ENCODE measurements at places on chromosomes 16 and 17.

- peak; percentile 41 for DNase-seq
These were observed 240.6 kb upstream of the ZFHX3 start for GRCh38 chr16:73288520-73288919.

- DNase-seq: no peak
These were observed 69.1 kb downstream of the METRNL start for GRCh38 chr17:83148317-83149028.

DNA sequence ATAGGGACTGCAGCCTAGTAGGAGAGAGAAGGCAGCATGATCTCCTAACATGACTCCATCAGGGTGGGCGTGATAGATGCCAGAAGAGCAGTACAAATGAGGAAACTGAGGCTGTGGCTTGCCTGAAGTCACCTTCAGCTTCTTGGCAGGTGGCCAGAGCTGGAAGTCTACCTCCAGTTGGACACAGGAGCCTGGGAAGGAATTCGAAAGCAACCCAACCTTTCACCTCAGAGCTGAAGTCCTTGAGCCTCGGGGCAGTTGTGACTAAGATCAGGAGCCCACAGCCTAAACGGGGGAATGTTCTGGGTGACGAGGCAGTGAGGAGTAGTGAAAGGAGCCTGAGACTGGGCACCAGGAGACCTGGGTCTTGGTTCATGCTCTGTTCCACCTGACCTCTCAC is 9.4 kb upstream of the SLC52A1 start:
- DNase-seq: no peak

DNA sequence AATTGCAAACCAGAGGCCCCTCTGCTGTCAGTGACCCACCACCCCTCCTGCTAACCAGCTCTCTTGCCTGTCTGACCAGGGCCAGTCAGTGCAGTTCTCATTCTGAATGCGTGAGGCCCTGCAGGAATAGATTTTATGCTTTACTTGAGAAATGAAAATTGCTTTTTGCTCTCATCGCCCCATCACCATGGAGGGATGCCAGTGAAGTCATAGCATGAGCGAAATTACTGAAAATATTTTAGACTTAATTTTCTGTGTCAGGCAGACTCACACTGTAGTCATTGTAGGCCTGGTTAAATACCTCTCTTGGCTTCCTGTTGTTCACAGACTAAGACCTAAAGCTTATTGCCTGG is 490.5 kb upstream of the CDH5 start:
- peak; percentile 68 for DNase-seq

DNA sequence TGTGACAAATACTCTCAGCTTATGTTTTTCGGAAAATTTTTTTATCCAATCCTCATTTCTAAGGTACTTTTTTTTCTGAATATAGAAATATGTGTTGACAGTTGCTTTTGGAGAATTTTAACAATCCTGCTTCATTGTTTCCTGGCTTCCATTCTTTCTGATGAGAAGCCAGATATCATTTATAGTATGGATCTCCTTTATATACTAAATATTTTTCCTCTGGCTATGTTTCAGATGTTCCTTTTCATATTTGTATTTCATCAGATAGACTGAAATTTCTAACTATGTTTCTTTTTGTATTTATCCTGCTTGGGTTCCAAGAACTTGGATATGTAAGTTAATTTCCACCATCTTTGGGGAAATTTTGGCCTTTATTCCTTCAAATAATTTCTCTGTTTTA is 138.9 kb upstream of the CDH11 start:
- no peak for DNase-seq

DNA sequence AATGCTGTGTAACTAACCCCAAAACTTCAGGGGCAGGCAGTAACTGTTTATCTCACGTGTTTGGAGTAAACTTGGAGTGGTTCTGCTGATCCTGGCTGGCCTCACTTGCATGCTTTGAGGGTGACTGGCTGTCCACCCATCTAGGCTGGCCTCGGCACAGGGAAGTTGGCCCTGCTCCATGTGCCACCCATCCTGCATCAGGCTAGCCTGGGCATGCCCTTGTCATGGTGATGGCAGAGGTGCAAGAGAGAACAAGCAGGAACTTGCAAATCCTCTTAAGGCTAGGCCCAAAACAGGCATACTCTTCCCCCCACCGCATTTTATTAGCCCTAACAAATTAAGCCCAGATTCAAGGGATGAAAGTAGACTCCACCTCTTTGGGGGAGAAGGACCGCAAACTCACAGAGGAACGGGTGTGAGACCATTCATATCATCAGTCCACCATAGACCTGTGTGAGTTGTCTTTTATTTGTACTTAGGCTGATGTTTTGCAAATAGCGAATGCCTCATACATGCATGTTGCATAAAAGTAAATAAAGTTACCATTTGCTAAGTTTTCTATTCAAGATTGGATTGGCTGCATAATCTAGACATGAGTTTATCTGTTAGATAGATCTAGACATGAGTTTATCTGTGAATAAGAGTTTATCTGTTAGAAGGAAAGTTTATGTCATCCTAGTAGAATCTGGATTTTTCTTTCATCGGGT is 221.0 kb downstream of the CCDC182 start:
- no peak for DNase-seq

- DNase-seq: peak; percentile 39
These were observed 754 bp upstream of the SLFN11 start for GRCh38 chr17:35373984-35374765.

GRCh38 chr17:55648086-55648485 is 74.6 kb downstream of the TMEM100 start:
- DNase-seq: no peak

- DNase-seq: peak; percentile 81
These were observed 109.7 kb downstream of the C16orf95 start for GRCh38 chr16:87207509-87207908.

DNA sequence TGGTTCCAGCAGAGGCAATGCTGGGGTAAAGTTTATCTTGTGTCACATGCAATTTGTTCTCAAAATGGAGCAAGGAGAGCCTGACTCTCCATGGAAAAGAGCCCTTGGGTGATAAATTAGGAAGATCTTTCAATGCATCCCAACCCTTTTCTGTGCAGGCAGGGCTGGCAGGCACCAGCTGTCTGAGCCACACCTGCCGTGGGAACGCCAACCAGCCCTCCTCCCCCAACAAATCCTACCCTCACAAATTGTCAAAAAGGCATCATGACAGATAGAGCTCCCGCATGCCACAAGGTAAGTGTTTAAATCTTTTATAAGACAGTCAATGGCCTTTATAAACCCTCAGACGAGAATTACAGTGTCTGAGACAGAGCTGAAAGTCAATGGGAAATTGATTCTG is 418.5 kb upstream of the CDH5 start:
- peak; percentile 14 for DNase-seq

DNA sequence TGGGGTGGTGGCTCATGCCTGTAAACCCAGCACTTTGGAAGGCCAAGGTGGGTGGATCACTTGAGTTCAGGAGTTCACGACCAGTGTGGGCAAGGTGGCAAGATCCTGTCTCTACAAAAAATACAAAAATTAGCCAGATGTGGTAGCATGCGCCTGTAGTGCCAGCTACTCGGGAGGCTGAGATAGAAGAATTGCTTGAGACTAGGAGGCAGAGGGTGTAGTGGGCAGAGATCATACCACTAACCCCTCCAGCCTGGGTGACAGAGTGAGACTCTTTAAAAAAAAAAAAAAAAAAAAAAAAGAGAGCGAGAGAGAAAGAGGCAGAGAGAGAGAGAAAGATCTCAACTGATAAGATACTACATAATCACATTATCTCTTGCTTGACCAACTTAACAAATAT is 45.9 kb downstream of the KANSL1 start:
- no peak for DNase-seq

- DNase-seq: no peak
These were observed 66.4 kb downstream of the CMC2 start for GRCh38 chr16:80940069-80940856.

DNA sequence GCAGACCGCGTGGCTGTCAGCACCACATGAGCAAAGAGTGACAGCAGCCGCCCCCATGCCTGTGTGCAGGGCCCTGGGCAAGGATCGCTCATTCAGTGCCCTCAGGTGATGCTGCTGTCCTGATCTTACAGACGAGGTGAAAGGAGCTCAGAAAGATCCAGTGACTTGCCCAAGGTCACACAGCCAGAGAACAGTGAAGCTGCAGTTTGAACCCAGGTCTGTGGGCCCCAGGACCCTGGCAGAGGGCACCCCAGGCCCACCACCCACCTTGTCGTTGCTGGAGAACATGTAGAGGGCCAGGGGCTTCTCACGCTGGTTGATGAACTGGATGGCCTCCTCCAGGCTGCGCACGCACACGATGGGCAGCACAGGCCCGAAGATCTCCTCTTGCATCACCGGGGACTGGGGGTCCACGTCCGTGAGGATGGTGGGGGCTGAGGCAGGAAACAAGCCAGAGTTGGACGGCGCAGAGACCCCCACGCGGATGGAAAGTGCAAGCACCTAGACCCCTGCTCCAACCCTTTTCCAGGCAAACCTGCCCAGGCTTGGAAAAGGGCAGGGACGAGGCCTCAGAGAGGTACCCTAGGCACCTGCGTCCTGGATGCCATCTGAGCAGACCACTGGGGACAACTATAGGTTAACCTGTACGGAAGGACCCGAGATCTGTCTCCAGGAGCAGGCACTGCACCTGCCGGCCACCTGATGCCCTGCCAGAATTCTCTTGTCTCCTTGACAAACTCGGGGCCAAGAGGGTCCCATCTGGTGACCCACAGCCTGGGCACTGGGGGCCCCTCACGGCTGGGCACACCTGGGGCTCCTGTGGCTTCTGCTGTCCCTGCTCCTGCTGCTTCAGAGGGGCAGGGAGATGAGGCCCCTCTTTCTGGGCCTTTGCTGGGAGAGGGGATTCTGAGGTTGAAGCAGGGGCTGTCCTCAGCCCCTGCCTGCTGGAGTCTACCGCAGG is 8.6 kb downstream of the ALDH3A1 start:
- no peak for DNase-seq

DNA sequence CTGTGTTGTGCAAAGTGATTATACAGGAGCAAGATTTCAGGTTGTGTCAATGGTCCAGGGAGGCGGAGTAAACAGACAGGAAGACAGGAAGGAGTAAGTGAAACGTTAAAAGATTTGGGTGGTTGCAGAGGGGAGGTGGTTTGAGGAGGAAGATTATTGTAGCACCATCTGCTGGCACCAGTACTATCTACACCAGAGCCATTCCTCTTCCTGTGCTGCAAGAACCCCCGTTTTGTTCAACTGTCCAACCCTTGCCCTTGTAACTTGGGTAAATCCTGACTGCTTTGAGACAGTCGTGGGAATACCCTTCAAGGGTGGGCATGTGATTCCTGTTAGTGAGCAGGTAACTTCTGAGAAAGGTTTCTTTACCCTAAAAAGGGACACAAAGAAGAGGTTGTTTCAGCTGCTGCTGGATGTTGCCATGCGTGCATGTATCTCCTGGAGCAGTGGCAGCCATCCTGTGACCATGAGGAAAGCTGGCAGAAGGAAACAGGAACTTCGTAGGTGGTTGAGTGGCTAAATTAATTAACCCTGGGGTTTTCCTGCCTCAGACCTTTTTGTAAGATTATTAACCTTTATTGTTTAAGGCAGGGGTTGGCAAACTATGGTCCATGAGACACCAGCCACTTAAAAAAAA is 124.1 kb downstream of the PRKCA start:
- no peak for DNase-seq

DNA sequence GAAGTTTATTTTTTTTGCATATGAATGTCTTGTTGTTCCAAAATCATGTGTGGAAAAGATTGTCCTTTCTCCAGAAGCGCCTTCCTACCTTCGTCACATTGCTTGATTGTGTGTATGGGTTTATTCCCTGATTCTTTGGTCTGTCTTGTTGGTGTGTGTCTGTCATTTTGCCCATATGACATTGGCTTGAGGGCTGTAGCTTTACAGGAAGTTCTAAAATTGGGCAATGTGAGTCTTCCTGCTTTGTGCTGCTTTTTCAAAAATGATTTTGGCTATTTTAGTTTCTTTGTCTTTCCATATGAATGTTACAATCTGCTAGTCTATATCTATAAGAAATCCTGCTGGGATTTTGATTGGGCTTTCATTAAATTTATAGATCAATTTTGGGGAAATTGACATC is 217.2 kb downstream of the SNX29 start:
- no peak for DNase-seq

GRCh38 chr17:73101031-73101430 is 8.5 kb upstream of the SLC39A11 start:
- DNase-seq: no peak

DNA sequence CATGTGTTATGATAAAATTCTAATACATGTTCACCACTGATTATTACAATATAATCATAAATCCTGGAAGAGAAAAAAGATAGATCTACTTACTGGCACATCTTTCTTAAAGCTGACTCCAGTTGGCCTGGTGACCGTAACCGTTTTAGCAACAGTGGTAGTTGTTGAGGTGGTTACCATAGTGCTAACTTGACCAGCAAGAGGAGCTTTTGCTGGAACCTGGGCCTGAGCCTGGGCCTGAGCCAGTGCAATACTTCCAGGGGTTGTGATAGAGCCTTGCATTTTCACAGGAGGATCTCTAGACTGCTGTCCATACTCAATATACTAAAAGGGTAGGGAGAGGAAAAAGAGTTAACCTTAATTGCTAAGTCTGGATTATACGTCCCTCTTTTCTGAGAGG is 36.2 kb downstream of the SETD6 start:
- DNase-seq: no peak

GRCh38 chr16:50996830-50997186 is 154.3 kb downstream of the SALL1 start:
- DNase-seq: no peak

GRCh38 chr17:18038149-18038850 is 668 bp downstream of the ATPAF2 start:
- DNase-seq: no peak

GRCh38 chr16:72241930-72242329 is 70.0 kb upstream of the PMFBP1 start:
- peak; percentile 49 for DNase-seq

DNA sequence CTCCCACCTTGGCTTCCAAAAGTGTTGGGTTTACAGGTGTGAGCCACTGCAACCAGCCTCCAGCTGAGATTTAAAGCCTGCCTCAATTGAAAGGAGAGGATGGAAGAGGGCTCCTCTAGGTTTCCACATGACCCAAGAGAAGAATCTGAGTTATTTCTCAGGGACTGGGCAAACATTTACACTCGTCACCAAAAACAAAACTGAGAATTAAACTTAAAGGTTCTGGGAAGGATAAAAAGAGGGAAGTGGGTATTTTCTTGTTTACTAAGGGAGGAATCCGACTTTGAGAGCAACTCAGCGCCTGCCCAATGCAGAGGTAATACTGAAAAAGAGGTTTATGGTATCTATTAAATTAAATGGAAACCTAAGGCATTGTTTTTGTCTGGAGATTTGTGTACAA is 13.3 kb downstream of the HOXB1 start:
- no peak for DNase-seq

DNA sequence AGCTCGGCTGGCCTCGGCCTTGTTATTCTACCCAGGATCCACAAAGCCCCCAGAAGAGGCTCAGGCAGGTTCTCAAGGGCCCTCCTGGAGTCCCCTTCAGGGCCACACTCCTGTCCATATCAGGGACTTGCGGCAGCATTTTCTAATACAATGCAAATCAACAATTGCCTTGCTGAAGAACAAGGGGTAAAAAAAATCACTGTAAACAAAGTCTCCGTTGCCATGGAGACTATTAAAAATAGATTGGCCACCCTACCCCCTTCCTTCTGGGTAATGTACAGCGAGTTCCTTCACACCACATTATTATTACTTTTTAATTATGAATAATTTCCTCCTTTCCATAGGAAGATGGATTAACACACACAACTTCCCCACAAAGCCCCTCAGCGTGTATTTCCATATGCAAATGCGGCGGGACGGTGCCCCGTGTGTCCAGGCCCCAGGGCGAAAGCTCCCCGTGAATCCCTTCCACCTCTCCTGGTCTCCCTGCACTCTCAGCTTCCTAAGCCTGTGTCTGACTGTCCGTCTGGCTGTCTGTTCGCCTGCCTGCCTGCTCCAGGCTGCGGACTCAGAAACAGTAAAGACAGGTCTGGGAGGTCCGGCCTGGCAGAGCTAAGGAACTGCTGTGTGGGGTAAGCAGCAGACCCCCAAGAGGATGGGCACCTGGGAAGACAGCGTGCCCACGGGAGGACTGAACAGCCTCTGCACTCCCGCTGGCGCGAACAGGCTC is 196.6 kb downstream of the RBFOX3 start:
- DNase-seq: no peak
